ENCODE measurements at places on chromosomes 11 and 22.

- no peak for DNase-seq
Measured at GRCh38 chr22:46758121-46758520, 4.3 kb upstream of the TBC1D22A start.

DNA sequence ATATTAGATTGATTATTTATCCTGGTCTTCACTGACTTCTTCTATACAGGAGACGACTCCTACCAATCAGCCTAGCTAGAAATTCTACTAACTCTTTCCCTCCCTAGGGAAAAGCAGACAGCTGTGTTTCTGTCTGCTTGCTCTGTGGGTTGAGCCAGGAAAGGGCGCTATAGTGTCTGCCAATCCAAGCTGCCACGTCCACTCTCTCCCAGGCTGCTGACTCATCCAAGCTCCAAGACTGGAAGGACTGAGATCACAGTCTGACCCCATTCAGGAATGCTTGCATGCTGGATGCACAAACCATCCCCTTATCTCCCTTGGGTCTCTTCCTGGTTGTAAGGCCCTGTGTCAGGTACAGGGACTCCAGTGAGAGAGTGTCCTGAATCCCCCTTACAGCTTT is 955.6 kb downstream of the OPCML start:
- peak; percentile 9 for DNase-seq

- no peak for DNase-seq
Measured at GRCh38 chr11:6607190-6607795, 3.7 kb downstream of the ILK start.

- no peak for DNase-seq
Measured at GRCh38 chr11:115263799-115264656, 240.2 kb downstream of the CADM1 start.

DNA sequence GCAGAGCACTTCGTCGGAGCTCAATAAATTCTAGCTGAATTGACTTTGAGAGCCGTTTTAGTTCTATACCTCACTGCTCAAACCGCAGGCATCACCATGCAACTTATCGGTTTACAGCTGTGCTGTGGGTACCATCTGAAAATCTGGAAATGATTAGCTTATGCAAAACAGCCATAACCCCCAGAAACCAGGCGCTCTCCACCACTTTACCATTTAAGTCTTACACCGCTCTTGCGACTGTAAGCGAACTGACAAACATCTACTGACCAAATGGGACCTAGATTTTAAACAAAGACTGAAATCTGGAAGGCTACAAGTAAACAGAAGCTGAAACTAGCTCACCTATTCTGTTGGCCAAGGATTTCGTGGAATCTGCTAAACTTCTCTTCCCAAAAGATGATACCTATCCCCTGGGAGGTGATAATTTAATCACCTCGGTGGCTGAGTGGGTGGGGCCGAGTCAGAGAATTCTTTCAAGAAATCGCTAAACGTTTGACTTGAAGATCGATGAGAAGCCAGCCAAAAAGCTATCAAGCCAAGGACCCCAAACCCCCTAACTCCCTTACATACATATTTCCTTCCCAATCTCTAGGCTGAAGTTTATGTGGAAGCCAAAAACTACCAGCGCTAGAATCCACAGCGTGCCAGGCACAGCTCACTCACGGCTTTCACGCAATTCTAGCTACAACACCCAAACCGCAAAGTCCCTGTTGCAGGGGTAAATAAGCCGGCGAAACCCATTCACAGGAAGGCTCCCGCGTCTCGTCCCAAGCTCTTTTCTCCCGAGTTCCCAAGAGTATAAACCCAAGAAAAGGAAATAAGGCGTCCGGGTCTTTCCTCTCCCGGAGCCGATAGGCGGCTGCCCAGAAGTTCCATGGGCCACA is 644 bp downstream of the SPTY2D1 start:
- DNase-seq = no peak
